ENCODE measurements at places on chromosomes 6 and 20. TPM values are rescaled to one million over a fixed set of nuclear protein-coding genes. Genes with fewer than 3 reads are reported as not detected.

Gene RSPH9
- total RNA-seq = not detected

Gene TMEM170B
- total RNA-seq = 2.2 TPM

Gene RFX6
- total RNA-seq = 0.59 TPM

Gene B3GALT4
- 26.4 TPM for total RNA-seq

- DNase-seq = no peak
These were observed 212.6 kb downstream of the CLIC5 start for GRCh38 chr6:45803071-45803470.

- DNase-seq = no peak
These were observed 95.4 kb downstream of the OGFRL1 start for GRCh38 chr6:71383901-71384489.

DNA sequence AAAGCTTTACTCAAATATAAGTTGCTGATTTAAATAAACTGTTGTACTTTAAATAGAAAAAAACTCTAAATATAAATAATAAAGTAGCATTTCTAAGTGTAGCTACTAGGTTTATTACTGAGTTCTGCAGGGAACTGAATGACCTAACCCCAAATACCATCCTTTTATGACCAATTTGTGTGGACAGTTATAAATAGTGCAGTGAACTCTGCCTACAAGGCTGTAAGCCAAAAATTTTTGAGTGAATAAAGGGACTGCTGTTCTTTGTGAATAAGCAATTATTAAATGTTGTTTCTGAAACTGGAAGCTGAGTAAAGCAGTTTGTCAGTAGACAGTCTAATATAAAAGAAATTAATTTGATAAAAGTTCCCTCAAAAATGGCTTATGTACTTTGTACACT lies 90.8 kb upstream of the ELOVL5 start:
- DNase-seq = no peak

- DNase-seq = peak; percentile 20
These were observed 71.9 kb upstream of the CNR1 start for GRCh38 chr6:88238065-88238464.

DNA sequence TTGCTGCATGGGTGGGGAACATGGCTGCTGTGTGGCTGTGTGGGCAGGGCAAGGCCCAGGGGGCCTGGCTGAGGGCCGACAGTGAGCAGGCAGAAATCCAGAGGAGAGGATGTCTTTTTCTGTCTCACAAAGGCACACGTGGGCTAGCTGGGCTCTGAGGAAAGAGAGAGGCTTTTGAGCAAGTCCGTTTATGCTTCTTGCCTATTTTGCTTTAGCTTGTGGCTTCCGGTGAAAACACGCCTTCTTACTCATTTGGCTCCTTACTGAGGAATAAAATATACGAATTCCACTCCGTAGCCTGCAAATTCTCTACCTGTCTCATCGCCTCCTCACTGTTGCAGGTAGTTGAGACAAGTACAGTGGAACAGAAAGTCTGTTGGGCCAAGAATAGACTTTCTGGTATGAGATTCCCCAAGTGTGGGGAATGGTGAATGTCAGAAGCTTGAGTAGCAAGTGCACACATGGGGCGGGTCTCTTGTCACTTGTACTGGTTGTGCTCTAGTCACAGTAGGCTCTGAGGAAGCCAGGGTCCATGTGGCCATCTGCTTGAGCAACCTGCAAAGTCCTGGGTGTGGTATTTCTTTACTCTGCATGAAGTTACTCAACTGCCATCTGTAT lies 28.4 kb downstream of the WRNIP1 start:
- no peak for DNase-seq

DNA sequence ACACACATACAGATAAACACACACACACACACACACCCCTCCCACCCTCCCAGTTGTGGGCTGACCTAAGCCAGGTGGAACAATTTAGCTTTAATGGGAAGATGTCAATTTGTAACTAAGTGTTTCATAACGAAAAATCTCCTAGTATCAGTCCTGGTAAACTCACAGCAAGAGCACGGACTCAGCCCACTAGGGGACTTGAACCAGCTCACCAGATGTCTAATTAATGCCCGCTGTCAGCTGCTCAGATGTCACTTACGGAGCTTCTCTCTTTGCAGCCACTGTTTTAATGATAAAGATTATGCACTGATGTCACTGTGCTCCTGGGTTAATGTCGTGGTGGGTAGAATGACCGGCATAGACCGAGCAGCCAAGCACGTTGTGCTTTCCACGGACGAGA lies 116.6 kb upstream of the INSM1 start:
- no peak for DNase-seq

DNA sequence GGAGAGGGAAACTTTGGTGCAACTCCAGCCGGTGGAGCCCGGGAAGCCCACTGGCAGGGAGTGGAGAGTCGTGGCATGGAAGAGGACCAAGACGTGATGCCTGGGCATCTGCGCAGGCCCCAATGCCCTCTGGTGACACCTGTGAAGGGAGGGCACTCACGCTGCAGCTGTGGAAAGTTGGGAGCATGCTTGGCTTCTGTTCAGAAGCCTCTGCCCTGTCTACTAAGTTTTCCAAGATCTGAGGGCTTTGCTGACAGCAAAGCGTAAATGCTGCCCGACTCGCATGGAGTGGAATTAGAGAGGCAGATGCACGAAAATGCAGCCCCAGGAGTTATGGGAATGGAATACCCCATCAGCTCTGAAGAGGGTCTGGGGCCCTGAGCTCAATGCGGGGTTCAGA lies 75.7 kb downstream of the SYNDIG1 start:
- no peak for DNase-seq
